ENCODE measurements at places on chromosomes 2 and 18.

DNA sequence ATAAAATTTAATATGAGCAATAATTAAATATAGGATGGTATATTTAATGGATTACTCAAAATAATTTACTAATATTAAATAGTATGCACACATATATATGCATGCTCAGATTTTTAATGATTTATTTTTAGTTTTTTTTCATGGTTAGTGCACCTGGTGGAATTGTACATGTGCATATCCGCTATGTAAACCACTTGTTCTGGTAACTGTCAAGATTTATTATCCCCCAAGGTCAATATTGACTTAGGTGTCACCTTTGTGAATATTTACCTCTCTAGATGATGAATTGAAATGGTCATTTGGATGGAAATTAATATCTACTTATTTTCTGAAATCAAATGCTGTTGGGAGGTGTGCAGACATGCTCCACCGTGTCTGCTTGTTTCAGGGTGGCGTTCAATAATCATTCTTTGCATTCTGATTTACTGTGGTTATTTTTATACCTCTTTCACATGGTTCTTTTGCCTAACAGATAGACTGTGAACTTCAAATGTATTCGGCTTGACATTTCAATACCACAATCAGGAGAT, 14.7 kb downstream of the CNTNAP5 start:
- DNase-seq: no peak

DNA sequence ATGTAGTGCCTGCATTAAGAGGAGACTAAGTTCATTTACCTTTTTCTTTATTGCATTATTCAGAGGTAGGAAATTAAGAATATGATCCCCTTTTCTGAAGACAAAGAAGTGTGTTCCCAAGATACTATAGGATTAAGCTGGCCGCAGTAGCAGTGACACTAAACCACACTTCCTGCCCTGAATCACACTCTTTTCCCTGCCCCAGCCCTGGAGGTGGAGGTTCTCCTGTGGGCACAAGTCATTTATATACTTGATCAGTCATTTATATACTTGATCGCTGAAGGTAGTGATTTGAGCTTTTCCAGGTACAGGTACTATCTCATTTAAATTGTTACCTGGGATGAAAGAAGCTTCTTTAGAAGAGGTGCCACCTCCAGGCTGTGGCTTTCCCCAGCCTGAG, 78.6 kb downstream of the ARMC9 start:
- DNase-seq: no peak

- DNase-seq: no peak
These were observed 1.4 kb downstream of the DOCK10 start for GRCh38 chr2:225040856-225041206.

- DNase-seq: no peak
These were observed 697 bp downstream of the ITGA4 start for GRCh38 chr2:181457741-181458425.

DNA sequence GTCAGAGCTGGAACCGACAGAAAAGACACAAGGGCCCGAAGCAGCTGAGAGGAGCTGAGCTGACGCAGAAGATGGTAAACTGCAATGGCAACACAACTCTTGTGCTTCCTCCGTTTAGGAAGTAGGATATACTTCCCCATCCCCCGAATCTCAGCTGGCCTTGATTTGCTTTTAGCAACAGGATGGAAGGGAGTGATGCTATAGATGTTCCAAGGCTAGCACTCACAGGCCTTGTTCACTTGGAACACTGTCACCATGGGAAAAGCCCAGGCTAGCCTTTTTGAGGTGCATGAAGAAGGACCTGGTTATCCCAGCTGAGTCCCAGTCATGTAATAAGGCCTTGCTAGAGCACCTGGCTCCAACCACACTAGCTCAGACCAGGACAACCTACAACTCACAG, 26.0 kb downstream of the STAT1 start:
- DNase-seq: no peak

- DNase-seq: no peak
These were observed 111.1 kb downstream of the SGPP2 start for GRCh38 chr2:222535477-222535876.

GRCh38 chr2:15170070-15170775, 390.9 kb downstream of the NBAS start:
- DNase-seq: no peak

DNA sequence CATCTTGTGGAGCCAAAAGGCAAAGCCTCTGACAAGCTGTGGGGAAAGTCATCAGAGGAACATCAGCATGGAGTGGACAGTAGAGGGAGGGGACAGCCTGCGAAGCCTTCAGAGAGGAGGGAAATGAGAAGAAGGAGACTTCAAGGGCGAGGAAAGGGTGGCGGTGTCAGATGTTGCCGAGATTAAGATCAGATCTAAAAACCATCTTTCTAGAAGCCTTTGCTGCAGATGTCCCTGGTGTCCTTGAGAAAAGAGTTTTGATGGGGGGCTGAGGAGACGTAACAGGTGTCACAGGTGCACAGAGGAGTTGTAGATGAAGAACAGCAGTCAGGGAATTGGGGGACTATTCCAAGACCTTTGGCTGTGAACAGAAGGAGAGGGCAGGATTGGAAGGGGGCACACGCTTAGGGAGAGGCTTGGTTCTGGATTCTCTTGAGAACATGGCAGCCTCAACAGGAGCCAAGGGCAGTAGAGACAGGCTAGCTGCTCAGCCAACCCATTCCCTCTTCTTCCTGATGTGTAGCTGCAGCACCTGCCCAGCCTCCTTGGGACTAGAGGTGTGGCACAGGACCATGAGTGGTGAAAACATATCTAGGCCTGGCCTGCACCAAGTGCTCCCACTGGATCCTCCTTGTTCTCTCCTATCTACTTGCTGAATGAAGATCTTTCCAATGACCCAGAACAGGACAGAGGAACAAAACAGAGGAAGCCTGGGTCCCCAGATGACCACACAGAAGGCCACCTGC, 22.7 kb upstream of the NCL start:
- no peak for DNase-seq

- no peak for DNase-seq
These were observed 308.4 kb upstream of the CDH2 start for GRCh38 chr18:28485210-28485801.

- DNase-seq: no peak
These were observed 166.7 kb downstream of the MEIS1 start for GRCh38 chr2:66601624-66602023.

- no peak for DNase-seq
These were observed 24.1 kb downstream of the MTX2 start for GRCh38 chr2:176293334-176293733.

DNA sequence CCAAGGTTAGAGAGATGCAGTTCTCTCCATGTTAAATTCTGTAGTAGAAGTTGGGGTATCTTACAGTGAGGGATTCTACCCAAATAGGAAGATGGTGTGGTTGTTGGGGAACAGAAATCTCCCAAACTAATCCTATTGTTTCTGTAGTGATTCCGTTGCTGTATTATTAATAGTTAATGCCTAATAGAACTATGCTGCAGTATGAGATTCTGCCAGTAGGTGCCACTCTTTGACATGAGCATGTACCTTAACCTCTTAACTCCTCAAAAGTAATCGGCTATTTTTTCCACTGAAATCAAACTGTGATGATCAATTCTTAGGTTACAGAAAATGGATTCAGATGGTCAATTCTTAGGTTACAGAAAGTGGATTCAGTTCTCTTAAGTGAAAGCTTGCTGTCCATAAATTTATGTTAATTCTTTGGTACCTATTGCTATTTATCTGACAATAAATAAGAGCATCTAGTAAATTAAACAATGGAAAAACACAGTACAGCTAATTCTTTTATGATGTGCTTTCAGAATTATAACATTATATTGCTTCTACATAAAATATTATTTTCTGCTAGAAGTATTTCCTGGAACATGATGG, 97.9 kb upstream of the DLX2 start:
- no peak for DNase-seq
